SK-MEL-5 (cell line): ENCODE measurements at places on chromosomes 5 and 9. TPM values are rescaled to one million over a fixed set of nuclear protein-coding genes. Genes with fewer than 3 reads are reported as not detected.

DNA sequence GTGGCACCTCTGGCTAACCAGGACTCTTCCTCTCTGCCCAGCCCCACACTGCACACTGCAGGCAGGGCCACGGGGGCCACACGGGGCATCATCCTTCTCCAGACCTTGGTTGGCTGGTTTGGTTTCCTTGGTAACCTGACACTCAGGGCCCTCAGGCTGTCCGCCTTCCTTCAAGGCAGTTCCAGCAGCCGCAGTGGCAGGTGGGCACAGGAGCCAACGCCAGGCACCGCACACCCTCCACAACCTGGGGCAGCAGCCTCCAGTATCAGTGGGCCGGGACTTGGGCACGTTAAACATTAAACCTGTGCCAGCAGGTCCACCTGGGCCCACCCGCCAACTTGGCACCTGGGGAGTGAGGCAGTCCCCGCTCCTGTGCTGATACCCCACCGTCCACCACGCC lies 1.9 kb downstream of the NPDC1 start:
- no peak for DNase-seq

PCDHGB7 gene
- total RNA-seq, result 7.4 and 8.6 TPM in 2 replicates

ZFR gene
- 105 TPM in 2 replicates for total RNA-seq

- DNase-seq, result no peak
These were observed 121.5 kb downstream of the SV2C start for GRCh38 chr5:76204713-76205112.

PITX1 gene
- total RNA-seq, result 0.11 and 0.18 TPM in 2 replicates

DNA sequence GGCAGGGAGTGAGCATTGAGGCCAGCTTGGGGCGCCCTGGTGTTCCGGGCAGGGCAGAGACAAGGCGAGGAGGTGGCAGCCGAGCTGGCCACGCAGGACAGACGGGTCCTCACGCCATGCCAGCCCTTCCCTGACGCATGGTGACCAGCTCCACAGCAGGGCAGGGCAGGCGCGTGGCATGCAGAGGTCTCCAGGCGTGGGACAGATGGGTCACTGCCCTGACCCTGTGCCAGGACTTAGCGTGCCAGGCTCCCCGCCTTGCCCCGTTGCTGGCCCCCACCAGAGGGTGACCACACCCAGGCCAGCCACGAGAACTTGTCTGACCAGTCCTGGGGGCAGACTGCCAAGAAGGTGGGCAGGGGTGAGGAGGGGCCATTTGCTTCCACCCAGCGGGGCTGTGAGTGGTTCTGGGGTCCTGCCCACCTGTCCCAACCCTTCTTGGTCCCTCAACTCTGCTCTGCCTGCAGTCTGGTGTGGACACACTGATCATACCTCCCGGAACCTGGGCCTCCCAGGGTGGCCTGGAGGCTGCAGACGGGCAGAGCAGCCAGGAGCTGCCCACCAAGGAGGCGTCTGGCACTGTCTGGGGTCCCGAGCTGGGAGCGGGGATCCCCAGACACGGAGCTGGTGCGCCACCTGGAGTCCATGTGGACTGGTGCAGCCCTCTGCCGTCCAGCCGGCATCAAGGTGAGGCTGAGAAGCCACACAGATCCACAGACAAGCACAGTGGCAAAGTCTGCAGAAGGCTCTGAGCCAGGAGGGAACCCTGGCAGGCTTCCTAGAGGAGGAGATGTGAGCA lies at the start of gene RNF224:
Gene RNF224 (plus strand): TSS at position 449 of the 799 bp plus-strand sequence. CDS start 834 bp downstream, outside the sequence.
- peak; percentile 78 for DNase-seq

DNA sequence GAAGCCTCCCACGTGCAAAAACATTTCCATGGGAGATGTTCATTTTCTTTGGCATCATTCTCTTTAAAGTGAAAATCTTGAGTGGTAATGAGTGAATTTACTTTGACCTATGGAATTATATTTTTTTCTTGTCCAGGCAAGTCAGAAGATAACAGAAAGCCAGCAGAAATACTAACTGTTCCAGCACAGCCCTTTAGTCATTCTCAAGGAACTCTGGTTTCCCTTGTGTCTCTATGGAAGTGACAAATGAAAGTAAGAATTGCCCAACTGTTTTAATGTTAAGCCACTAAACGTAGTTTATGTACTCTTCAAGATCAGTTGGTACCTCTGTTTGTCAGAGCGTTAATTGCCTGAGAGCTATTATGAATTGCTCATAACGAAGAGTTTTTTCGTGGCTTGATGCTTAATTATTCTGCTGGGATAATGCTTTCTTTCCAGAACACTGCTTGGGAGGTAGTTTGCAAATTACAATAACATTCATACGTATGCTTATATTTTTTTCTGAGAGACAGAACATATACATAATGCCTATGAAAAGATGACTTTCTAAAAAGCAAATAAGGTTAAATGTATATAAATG lies 84.5 kb upstream of the CER1 start:
- DNase-seq, result no peak

DNA sequence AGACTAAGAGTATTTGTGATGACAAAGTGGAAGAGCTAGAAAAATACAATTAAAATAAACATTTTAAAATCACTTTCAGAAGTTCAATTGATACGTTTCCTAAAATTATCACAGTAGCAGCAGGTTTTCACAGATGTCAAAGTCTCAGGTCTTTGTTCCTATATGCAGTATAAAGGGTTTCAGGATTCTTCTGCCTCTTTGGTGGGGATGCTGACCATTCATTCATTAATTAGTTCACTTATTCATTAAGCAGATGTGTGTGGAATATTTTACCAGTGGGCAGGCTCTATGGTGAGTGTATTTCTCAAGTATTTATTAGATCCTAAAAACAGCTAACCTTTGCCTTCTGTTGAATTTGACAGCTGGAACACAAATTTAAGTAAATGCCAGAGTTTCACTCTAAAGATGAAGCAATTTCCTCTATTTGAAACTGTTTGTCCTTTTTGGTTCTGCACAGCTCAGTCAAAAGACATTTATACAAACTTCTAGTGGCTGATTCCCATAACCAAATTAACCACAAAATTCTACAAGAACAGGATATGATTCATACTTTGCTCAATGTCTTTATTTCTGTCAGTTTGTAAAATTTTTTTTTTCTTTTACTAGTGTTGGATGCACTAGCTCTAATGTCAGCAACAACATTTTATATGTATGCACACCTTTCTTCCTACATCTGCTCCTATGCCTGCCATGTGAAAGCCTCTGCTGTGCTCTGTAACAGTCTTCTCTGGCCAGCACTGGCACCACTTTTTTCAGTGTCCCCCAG lies 75.9 kb upstream of the PRR16 start:
- DNase-seq, result peak; percentile 58

OR13C2 gene
- total RNA-seq, result not detected in 2 replicates

GRCh38 chr5:178364326-178364675 lies 131.7 kb upstream of the PHYKPL start:
- DNase-seq, result no peak

DNA sequence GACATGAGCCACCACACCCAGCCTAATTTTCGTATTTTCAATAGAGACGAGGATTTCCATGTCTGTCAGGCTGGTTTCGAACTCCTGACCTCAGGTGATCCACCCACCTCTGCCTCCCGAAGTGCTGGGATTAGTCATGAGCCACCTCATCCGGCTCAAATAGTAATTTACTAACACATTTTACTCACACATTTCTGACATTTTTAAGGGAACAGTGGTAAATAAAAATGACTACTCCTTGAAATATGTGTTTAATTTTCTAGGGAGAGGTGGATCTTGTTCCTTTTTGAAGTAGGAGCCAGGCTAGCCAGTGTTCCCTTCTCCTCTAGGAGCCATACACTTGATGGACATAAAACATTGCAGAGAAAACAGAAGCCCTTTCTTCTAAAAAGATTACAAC lies 55.2 kb upstream of the ERBIN start:
- DNase-seq, result no peak

DNA sequence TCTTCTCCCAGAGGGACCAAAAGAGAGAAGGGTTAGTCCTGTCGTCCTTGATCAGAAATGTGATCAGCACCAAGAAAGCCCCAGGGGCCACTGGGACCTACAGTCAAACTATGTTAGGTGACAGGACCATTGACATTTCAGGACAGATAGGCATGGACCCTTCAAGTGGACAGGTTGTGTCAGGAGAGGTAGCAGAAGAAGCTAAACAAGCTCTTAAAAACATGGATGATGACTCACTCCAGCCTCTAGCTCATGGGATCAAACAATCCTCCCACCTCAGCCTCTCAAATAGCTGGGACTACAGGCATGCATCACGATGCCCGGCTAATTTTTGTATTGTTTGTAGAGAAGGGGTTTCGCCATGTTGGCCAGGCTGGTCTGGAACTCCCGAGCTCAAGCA lies 2.3 kb upstream of the AQP3 start:
- DNase-seq, result no peak

GRCh38 chr9:132793606-132794580 lies 84.2 kb downstream of the AK8 start:
- no peak for DNase-seq

- DNase-seq, result no peak
These were observed 12.9 kb upstream of the SLCO6A1 start for GRCh38 chr5:102511666-102512065.

GRCh38 chr9:128007566-128008138 lies 26.9 kb upstream of the EEIG1 start:
- DNase-seq, result peak; percentile 51

GRCh38 chr5:95554331-95554646 lies 488 bp downstream of the SKIC3 start:
- no peak for DNase-seq

- peak; percentile 26 for DNase-seq
These were observed 27.5 kb downstream of the GPX3 start for GRCh38 chr5:151047814-151048425.

TMEM252 gene
- total RNA-seq, result not detected in 2 replicates

DOLK gene
- 40.1 and 41.7 TPM in 2 replicates for total RNA-seq

GRCh38 chr9:105357937-105358336 lies 89.9 kb upstream of the FSD1L start:
- no peak for DNase-seq

PCDHGA10 gene
- 0.18 and 0.21 TPM in 2 replicates for total RNA-seq

DNA sequence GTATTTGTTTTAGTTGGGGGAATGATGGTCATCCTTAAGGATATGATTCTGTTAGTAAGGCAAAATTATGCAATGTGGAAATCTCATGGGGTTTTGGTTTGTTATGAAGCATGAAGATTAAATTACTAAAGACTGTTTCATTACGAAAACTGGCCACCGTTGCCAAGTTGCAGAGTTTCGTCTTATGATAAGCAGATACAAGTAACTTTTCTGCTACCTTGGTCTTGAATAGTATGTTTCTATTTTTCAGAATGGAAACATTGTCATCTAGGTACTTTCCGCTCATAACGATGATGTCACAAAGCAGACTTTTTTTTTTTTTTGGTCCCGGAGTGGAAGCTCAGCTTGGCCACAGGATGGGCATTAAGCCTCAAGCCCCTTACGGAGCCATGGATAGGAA lies 4.2 kb downstream of the CCNI2 start:
- DNase-seq, result peak; percentile 32

MBLAC2 gene
- total RNA-seq, result 8.4 and 10.7 TPM in 2 replicates

RNF180 gene
- 3.7 and 5.5 TPM in 2 replicates for total RNA-seq

CACNA1B gene
- 0.11 TPM in 2 replicates for total RNA-seq

DNA sequence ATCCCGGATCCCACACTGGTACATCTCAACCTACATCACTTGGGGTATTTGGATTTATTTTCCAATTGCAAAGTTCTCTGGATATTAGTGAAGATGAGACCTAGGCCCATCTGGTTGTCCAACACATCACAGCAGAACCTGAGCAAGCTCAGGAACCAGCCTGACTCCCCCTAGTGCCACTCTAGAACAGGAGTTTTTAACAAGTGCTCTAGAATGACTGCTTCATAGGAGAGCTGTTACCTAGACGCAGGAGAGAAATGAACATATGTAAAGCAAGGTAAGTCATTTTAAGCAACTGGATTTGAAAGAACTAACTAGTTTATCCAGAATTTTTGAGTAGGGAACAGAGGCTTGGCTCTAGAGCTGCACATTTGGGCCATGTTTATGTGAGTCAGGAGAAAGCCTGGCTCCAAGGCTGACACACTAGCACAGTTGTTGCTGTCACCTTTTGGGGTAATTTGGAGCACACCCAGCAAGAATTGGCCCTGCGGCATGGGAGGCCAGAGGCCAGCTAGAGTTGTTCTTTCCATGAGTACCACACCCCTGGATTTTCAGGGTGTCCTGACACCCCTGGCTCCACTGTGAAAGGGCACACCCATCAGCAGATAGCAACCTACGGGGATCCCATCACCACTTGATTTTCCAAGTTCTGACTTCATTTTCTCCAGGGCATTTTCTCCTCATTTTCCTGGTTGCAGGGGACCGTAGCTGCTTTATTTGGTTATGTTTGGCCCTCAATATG lies 110.9 kb upstream of the LPAR1 start:
- peak; percentile 38 for DNase-seq

- no peak for DNase-seq
These were observed 1921.6 kb upstream of the WWC1 start for GRCh38 chr5:166369807-166370206.
